Type B pancreatic cell (in vitro differentiated cells): ENCODE measurements at places on chromosomes 13 and 19. TPM values are rescaled to one million over a fixed set of nuclear protein-coding genes. Genes with fewer than 3 reads are reported as not detected.

GRCh38 chr19:14218620-14219330, 12.8 kb upstream of the ADGRL1 start:
- no peak overlapping the region for H3K27ac ChIP-seq
- H3K4me1 ChIP-seq: peaks cover 9% of the 10 kb centered on the region
- no peak overlapping the region for H3K4me3 ChIP-seq
- DNase-seq: no peak

The TSHZ3 gene
- 3.1 and 21.2 TPM in 2 replicates for total RNA-seq

- DNase-seq: no peak
- H3K4me3 ChIP-seq: no peak overlapping the region
- peak overlapping the region; percentile 56 for H3K27ac ChIP-seq
- no peaks in the 10 kb centered on the region for H3K27me3 ChIP-seq
- peaks cover 14% of the 10 kb centered on the region for H3K36me3 ChIP-seq
Measured at GRCh38 chr19:1254530-1255185, 6.3 kb downstream of the MIDN start.

The MISP3 gene
- 3.1 and 3.6 TPM in 2 replicates for total RNA-seq
